Activated naive CD8-positive, alpha-beta T cell treated with anti-CD3 and anti-CD28 coated beads, Interleukin-2, amount 10 ng/mL, durations not matched to agents 7 days and 5 days (primary cell): ENCODE measurements at places on chromosomes 6 and 20. TPM values are rescaled to one million over a fixed set of nuclear protein-coding genes. Genes with fewer than 3 reads are reported as not detected.

DNA sequence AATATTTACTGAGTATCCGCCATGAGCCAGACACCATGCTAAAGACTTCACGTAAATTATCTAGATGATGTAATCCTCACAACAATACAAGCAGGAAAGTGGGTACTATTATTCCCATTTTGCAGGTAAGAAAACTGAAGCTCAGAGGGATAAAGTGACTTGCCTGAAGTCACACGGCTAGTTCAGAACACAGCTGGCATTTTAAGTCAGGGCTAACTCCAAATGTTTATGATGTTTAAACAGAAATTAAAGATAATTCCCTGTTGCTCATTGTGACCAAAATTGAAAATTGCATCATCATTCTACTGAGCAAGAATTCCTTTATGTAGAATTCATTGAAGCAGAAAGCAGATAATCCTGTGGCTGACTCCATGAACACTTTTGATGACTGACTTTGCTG is 71.3 kb upstream of the STXBP5 start:
- no peak for DNase-seq

HCRTR2 gene
- not detected for total RNA-seq

- no peak for DNase-seq
These were observed 12.9 kb upstream of the GCM1 start for GRCh38 chr6:53161481-53162009.

CENPQ gene
- total RNA-seq, result 14.4 TPM

DSN1 gene
- total RNA-seq, result 32.2 TPM

- no peak for DNase-seq
These were observed 490.6 kb upstream of the MARCKS start for GRCh38 chr6:113366505-113366904.

MYBL2 gene
- 72.6 TPM for total RNA-seq

DNA sequence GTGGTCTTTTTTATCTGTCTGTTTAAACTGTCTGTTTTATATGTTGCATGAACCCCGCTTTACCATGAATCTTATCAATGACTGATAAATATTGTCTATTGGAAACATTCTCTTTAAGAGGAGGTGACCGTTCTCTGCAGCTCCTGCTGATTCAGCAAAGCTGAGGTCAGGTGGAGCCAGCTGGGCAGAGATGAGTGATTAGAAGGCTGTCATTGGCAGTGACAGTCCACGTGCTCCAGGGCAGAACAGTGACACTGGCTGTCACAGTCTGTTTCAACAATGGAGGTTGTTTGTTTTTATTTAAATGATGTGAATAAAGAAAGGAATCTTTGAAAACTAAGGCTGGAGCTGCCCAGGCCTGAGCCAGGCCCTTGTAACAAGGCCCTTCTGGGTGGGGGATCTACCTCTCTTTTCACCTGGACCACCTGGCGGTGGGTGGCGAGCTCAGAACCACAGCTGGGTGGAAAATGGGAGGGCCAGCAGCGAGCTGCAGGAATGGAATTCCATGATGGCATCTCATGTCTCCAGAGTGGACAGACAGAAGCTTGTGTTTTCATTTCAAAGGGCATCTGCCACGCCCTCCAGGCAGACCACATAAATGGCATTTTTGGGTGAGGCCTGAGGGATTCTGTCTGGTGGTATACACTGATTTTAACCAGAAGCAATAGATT is 12.6 kb downstream of the SYNJ2 start:
- DNase-seq, result no peak

GRCh38 chr6:156938143-156938542 is 161.0 kb downstream of the ARID1B start:
- DNase-seq, result no peak

- no peak for DNase-seq
These were observed 885 bp upstream of the GZF1 start for GRCh38 chr20:23361119-23361475.

GRCh38 chr6:71855406-71855805 is 30.9 kb upstream of the RIMS1 start:
- no peak for DNase-seq

MCCD1 gene
- not detected for total RNA-seq

- no peak for DNase-seq
These were observed 360.0 kb downstream of the NKAIN2 start for GRCh38 chr6:124163676-124164075.

TUBB2A gene
- 2.2 TPM for total RNA-seq

- DNase-seq, result no peak
These were observed 301.8 kb upstream of the AGPAT4 start for GRCh38 chr6:161575523-161576254.

- peak; percentile 58 for DNase-seq
These were observed 109.5 kb upstream of the CLDN20 start for GRCh38 chr6:155154158-155154830.

C20orf141 gene
- total RNA-seq, result not detected

- no peak for DNase-seq
These were observed 19.0 kb downstream of the BMP7 start for GRCh38 chr20:57247292-57247965.

DNA sequence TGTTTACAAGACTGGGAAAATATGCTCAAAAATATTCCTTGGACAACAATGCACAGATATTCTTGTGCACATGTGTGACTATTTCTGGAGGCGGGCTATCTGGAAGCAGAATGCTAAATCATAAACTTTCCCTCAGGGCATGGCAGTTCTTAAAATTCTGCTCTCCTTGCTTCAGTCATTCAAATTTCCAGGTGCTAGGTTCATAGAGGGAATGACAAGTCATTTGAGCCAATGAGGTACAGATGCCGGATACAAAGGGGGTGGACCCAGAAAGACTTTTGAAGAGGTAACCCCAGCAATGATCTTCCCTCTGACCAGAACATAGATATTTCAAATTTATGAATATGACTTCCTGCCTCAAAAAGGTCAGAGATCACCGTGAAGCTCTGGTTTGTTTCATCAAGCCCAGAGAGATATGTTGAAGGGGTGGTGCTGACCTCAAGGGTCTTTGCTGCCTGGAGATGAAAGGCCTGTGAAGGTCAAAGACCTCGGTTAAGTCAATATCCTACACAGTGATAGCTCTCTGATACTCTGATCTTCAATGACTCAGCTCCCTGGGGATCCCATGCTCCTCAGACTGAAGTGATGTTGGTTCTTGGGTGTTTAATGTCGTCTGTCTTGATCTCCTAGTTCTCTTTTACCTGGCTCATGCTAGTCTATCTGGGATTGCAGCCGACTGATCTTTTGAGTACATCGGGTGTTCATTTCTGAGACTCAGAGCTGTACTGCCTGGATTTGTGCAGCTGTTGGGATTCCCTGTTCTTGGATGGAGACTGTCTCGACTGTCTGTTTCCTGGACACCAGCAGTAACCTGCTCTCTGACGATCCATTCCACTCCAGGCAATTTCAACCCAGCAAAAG is 47.5 kb upstream of the TSHZ2 start:
- DNase-seq, result no peak

- DNase-seq, result no peak
These were observed 253.4 kb upstream of the TAB2 start for GRCh38 chr6:149064001-149064659.

GRCh38 chr6:161736326-161736725 is 462.5 kb upstream of the AGPAT4 start:
- no peak for DNase-seq
